ENCODE measurements at places on chromosomes 2 and 18. TPM values are rescaled to one million over a fixed set of nuclear protein-coding genes. Genes with fewer than 3 reads are reported as not detected.

DNA sequence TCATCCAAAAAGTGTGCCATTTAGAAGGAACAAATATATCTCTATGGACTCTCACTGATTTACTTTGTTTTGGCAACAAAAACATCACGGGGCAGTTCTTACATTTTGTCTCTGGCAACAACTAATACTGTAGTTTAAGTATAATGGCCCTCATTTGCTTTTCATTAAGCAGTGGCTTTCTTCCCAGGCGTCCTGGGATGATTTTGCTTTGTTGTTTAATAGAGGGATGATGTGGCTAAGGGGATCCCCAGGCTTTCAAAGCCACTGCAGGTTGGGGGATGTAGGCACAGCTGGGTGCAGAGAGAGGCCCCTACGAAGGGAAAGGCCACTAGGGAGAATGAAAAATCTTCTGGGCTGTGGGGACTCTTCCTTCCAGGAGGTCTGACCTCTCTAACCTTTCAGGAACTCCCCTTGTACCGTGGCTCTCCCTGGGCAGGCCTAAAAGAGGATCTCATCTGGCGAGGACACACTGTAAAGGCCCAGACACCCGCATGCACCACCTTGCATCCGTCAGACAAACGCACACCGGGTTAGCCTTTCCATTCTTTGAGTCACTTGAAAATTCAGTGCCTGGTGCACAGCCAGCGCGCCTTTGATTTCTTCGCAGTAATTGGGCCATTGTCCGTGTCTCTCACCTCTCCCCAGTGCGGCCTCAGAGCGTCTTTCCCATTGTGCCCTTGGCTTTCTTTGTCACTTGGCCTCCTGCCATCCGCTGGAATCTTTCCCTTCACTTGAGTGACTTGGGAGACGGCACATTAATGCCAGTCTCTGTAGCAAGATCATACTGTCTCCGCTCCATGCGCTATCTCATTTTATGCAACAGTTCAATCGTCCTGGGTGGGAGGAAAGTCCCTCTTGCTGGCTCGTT lies 40.3 kb upstream of the AFF3 start:
- H3K4me3 ChIP-seq: no peak overlapping the region
- no peaks in the 10 kb centered on the region for H3K27me3 ChIP-seq
- peaks cover 6% of the 10 kb centered on the region for H3K4me1 ChIP-seq
- peak; percentile 52 for DNase-seq
- H3K27ac ChIP-seq: peak overlapping the region; percentile 28

- no peaks in the 10 kb centered on the region for H3K27me3 ChIP-seq
- no peaks in the 10 kb centered on the region for H3K4me1 ChIP-seq
- no peaks in the 10 kb centered on the region for H3K36me3 ChIP-seq
- H3K27ac ChIP-seq: no peak overlapping the region
- no peak for DNase-seq
Measured at GRCh38 chr2:236366049-236366387, 101.8 kb upstream of the ASB18 start.

UGT1A10 gene
- total RNA-seq: not detected

GRCh38 chr2:216735668-216736067 lies 40.3 kb upstream of the IGFBP5 start:
- H3K4me3 ChIP-seq: no peak overlapping the region
- peak overlapping the region; percentile 27 for H3K27ac ChIP-seq
- no peaks in the 10 kb centered on the region for H3K36me3 ChIP-seq
- no peaks in the 10 kb centered on the region for H3K4me1 ChIP-seq

GRCh38 chr2:217386041-217386440 lies 526.2 kb upstream of the TNP1 start:
- no peaks in the 10 kb centered on the region for H3K36me3 ChIP-seq
- no peak overlapping the region for H3K27ac ChIP-seq
- DNase-seq: no peak

DNA sequence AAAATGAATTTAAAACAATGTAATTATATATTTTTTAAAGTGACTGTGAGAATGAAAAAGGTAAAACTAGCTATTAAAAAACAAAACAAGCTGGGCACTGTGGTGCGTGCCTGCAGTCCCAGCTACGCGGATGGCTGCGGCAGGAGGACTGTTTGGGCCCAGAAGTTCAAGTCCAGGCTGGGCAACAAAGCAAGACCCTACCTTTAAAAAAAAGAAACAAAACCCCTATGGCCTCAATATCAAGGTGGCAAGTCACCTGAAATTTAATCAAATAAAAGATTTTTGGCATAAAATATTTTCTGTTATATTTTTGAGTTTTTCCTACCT lies 46.9 kb upstream of the STRN start:
- peaks cover 17% of the 10 kb centered on the region for H3K4me1 ChIP-seq
- no peak overlapping the region for H3K4me3 ChIP-seq
- peak overlapping the region; percentile 34 for H3K27ac ChIP-seq
- H3K27me3 ChIP-seq: no peaks in the 10 kb centered on the region
- peaks cover 89% of the 10 kb centered on the region for H3K36me3 ChIP-seq
- DNase-seq: no peak

APCDD1 gene
- total RNA-seq: 15.7 TPM

DNA sequence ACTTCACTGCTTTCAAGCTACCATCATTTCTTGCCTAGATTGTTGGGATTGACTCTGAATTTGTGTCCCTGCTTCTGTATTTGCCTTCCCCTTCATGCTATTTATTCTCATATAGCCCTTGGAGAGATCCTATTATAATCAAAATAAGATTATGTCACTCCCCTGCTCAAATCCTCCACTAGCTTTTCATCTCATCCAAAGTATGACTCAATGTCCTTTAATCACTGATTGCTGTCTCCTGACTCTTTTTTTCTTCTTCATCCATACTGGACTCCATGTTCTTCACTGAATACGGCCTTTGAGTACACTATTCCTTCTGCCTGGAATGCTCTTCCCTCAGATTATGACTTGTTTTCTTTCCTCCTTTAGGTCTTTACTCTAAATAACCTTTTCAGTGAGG lies 5.0 kb downstream of the RBKS start:
- H3K36me3 ChIP-seq: no peaks in the 10 kb centered on the region
- no peaks in the 10 kb centered on the region for H3K27me3 ChIP-seq
- H3K27ac ChIP-seq: no peak overlapping the region
- H3K4me3 ChIP-seq: no peak overlapping the region

- peaks cover 16% of the 10 kb centered on the region for H3K4me1 ChIP-seq
- H3K27ac ChIP-seq: peak overlapping the region; percentile 81
Measured at GRCh38 chr2:100416397-100416934, 1.0 kb downstream of the CHST10 start.

GRCh38 chr2:219099329-219099728 lies 38.6 kb upstream of the IHH start:
- H3K27me3 ChIP-seq: no peaks in the 10 kb centered on the region
- H3K36me3 ChIP-seq: no peaks in the 10 kb centered on the region
- DNase-seq: no peak
- H3K4me3 ChIP-seq: no peak overlapping the region
- H3K27ac ChIP-seq: no peak overlapping the region
- no peaks in the 10 kb centered on the region for H3K4me1 ChIP-seq

- H3K27me3 ChIP-seq: no peaks in the 10 kb centered on the region
- H3K4me3 ChIP-seq: peak overlapping the region; percentile 7
- DNase-seq: peak; percentile 76
- H3K36me3 ChIP-seq: no peaks in the 10 kb centered on the region
Measured at GRCh38 chr2:38515155-38516074, 87.3 kb downstream of the HNRNPLL start.

- DNase-seq: no peak
- H3K4me1 ChIP-seq: peaks cover 14% of the 10 kb centered on the region
- no peak overlapping the region for H3K4me3 ChIP-seq
- no peaks in the 10 kb centered on the region for H3K27me3 ChIP-seq
Measured at GRCh38 chr2:47307066-47307465, 95.9 kb upstream of the MSH2 start.

DNA sequence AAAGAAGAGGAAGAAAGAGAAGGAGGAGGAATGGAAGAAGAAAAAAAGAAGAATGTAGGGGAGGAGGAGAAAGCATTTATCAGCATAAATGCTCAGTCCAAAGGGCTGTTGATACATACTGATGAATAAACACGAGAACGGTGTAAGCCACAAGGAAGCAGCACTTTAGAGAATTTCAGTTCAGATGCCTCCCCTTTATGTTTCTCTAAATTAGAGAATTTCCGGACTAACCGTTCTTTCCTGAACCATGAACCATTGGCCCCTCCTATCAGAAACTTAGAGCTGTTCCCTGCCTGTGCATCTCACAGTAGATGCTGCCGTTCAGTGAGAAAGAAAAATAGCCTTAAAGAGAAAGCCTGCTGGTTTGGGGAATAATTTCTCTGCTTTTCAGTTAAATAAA lies 49.2 kb upstream of the TUBA3D start:
- H3K27me3 ChIP-seq: peaks cover 15% of the 10 kb centered on the region
- H3K4me3 ChIP-seq: no peak overlapping the region
- H3K4me1 ChIP-seq: no peaks in the 10 kb centered on the region
- H3K27ac ChIP-seq: no peak overlapping the region

SYT4 gene
- not detected for total RNA-seq

SH3RF3 gene
- 7.0 TPM for total RNA-seq

GULP1 gene
- 3.5 TPM for total RNA-seq

Data from heart left ventricle (tissue), 16 donors.